ENCODE measurements at places on chromosomes 1 and 21. TPM values are rescaled to one million over a fixed set of nuclear protein-coding genes. Genes with fewer than 3 reads are reported as not detected.

The PTAFR gene
- total RNA-seq, result 9.8 TPM

The TNFRSF18 gene
- 1.1 TPM for total RNA-seq

The ZNF670 gene
- 3.8 TPM for total RNA-seq

The FNDC7 gene
- not detected for total RNA-seq

The GPR157 gene
- 8.3 TPM for total RNA-seq

The KRTAP19-1 gene
- not detected for total RNA-seq

The ALDH9A1 gene
- 77.3 TPM for total RNA-seq

The SPATA17 gene
- total RNA-seq, result 1.8 TPM

The MYOG gene
- not detected for total RNA-seq

The CHRNB2 gene
- 0.17 TPM for total RNA-seq

The ANGPTL3 gene
- 0.06 TPM for total RNA-seq

The RXRG gene
- total RNA-seq, result 1.0 TPM

The CATSPERE gene
- 0.72 TPM for total RNA-seq

The RCAN3 gene
- 19.1 TPM for total RNA-seq

The MFAP2 gene
- 19.8 TPM for total RNA-seq

The TEDDM1 gene
- not detected for total RNA-seq

The XKR8 gene
- 10.9 TPM for total RNA-seq

The EPHB2 gene
- 3.7 TPM for total RNA-seq

The GNG4 gene
- 0.12 TPM for total RNA-seq

The SERPINC1 gene
- 1.2 TPM for total RNA-seq

The GPR52 gene
- total RNA-seq, result 1.3 TPM

The PLA2G5 gene
- 4.9 TPM for total RNA-seq

The GBP7 gene
- not detected for total RNA-seq

The CTTNBP2NL gene
- 56.0 TPM for total RNA-seq

All from mucosa of gallbladder (tissue), 1 donor.